Muscle of leg (tissue), 16 donors: ENCODE measurements at places on chromosomes 6 and 20. TPM values are rescaled to one million over a fixed set of nuclear protein-coding genes. Genes with fewer than 3 reads are reported as not detected.

DNA sequence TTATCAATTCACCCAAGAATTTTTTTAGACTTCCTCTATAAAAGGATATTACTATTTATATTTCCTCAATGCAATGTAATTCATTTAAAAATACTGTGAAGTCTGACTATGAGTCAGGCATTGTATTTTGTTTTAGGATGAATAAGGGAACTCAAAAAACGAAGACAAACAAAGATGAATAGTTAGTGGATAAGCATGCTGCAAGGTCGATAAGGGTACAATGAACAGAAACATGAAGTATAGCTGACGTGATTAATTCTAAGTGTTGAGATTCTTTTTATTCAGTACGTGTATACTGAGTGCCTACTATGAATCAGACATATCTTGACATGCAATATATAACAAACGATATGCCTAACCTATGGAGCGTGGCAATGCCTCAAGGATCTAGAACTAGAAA, 105.4 kb downstream of the PDE10A start:
- no peak for DNase-seq

The SLC17A1 gene
- not detected for total RNA-seq

- no peak for DNase-seq
Observed at GRCh38 chr20:21453690-21454089, 56.4 kb upstream of the NKX2-4 start.

DNA sequence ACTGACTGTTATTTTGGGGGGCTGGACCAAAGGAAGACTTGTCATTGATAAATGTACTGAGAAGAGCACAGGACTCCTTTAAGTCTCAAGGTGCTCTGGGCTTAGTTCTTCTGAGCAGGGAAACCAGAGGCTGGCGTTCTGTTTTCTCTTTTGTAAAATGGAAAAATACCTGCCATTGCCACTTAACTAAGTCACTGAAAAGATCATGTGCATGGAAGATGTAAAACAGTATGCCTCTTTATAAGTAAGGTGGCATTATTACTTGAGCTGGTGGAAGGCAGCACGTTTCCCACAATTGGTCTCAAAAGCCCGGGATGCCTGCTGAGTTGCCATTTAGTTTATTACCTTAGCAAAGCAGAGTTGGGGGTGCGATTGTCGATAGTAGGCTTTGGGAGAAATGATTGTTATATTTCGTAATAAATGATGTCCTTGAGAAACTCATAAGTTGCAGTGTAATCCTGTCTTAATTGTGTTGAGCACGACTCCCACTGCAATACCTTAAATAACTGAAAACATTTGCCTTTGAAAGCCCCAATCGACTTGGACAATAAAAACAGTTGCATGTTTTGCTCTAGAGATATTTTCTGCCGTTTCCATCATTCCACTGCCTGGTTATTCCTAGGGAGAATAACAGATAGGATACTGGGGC, 3.6 kb downstream of the JARID2 start:
- no peak for DNase-seq

DNA sequence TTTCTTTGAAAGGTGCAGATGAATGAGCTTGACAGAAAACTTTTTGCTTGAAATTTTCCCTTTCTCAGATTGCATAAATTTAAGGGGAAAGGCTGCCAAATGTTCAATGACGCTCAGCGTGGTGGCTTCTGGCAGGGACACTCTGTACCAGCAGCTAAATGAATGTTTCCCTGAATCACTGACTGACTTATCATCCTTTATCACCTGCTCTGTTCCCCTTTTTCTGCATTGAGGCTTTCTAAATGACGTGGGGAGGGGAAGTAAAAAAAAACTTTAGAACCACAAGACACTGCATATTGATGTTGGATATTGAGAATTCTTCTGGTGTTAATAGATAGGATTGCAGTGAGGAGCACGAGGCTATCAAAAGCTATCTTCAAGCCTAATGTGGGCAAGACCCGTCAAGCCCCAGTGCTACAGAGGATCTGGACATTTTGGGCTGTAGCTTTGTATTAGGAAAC, 46.9 kb upstream of the ENPP5 start:
- peak; percentile 9 for DNase-seq

The HLA-DRB5 gene
- 8.4 TPM for total RNA-seq

GRCh38 chr6:167892835-167893815, 66.4 kb downstream of the AFDN start:
- peak; percentile 53 for DNase-seq

DNA sequence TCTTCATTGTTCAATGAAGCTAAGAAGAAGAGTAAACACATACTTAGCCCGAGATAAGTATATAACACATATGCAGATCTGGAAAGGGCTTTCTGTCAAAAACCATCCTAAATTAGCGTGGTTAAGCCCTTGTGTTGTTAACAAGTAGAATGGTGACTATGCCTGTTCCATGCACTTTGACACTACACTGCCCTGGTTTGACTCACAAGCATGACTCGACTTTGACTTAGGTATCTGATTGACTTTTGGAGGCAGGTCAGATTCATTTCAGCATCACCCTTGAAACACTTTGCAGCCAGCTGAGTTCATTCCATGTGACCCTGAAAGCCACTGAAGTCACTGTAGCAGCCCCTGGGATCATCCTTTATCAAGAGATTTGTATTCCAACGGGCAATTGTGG, 239.8 kb downstream of the TBX18 start:
- DNase-seq = no peak

DNA sequence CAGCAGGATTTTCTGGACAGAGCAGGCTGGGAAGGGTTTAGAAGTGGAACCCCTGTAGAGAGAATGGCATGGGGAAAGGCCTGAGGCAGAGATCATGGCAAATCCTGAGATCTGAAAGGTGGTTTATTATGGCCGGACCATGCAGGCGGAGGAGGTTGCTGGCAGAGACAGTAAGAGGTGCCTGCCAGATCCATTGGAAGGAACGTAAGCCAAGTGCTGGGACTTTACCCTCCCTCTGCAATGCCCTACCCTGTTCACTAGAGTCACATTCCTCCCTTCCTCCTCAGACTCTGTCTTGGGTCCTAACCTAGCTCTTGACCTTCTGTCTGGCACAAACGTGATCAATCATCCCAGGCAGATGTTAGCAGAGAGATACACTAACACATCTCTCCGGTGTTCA, 66.4 kb upstream of the SLC22A23 start:
- no peak for DNase-seq

GRCh38 chr20:17868700-17869231, 99.8 kb downstream of the SNX5 start:
- DNase-seq = no peak

DNA sequence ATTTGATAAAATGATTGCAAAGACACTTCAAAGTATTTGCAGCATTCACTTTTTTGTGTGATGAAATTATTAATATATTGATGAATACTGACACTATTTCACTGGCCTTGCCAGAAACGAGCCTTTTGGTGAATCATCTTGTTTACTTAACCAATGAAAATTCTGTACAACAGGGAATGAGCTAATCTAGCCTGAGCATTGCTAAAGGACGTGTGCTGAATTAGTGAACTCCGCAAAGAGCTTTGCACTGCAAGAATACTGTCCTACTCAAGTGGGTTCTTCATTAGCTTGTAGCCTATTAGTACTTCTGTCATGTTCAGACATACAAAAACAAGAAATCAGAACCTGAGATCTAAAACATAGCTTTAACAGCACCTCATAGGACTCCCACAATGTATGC, 172.0 kb upstream of the NRSN1 start:
- no peak for DNase-seq

DNA sequence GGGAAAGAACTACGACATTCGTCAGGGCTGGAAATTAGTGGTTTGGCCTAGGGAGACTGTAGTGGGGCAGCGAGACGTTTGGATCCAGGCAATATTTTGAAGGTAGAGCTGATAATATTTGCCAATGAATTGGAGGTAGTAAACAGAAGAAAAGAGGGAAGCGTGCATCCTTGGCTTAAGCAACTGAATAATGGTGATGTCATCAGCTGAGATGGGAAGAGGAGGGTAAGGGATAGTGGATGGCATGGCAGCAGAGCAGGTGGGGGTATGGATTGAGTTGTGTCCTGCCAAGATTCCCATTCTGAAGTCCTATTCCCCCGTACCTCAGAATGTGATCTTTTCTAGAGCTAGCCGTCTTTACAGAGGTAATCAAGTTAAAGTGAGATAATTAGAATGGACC, 119.2 kb downstream of the PDE7B start:
- no peak for DNase-seq
